ENCODE measurements at places on chromosomes 11 and 22.

DNA sequence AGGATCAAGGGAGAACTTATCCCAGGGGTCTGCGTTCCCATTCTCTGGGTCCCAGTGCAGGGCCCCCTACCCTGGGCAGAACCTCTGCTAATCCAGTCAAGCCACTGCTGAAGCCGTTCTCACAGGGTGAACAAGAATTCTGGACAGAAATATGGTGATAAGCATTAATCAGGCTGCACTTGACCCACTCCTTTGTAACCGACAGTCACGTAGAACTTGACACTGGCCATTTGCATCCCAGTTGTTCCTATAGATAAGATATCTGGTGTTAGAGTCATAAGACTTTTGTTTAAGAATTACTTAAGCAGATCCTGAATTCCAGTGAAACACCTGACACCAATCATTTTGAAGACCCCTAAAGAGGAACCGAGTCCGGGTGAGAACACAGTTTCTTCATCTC lies 107.5 kb upstream of the THY1 start:
- DNase-seq, result no peak

DNA sequence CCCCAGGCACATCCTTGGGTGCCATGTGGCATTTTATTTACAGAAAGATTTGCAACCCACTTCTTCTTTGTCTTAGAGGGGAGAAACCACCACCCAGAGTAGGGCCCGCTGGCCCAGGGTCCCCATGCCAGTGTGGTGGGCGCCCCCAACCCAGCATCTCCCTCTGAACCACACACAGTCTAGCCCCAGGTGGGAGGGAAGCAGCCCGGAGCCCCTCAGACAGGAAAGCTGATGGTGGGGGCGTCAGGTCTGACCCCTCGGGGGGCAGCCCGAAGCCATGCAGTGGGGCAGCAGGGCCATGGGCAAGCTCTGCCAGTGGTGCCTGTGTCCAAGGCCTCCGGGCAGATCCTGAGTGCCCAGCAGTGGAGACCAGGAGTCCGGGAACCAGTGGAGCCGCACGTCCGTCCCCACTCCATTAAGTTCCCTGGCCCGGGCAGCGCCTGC lies 11.7 kb downstream of the TRPM5 start:
- no peak for DNase-seq

DNA sequence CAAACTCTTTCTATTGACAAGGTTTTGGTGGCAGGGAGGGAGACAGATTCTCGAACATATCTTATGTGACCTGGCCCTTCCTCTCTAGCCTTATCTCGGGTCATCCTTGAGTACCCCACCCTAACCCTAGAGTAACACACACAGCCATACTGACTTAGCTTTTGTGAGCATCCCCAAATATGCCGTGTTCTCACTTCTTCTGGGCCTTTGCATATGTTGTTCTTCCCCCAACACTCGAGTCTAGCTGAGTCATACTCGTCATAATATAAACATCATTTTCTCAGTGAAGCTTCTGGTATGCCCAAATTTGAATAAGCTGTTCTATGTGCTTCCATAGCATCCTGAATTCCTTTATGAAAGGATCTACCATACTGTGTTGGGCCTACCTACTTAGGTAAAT lies 8.0 kb downstream of the TTC17 start:
- no peak for DNase-seq

GRCh38 chr11:75558939-75559843 lies 2.9 kb upstream of the SERPINH1 start:
- no peak for DNase-seq

GRCh38 chr11:13962562-13963168 lies at the start of gene SPON1:
SPON1 (plus strand) TSS chr11:13962723; CDS start chr11:13962905, 182 bp downstream.
- peak; percentile 31 for DNase-seq

DNA sequence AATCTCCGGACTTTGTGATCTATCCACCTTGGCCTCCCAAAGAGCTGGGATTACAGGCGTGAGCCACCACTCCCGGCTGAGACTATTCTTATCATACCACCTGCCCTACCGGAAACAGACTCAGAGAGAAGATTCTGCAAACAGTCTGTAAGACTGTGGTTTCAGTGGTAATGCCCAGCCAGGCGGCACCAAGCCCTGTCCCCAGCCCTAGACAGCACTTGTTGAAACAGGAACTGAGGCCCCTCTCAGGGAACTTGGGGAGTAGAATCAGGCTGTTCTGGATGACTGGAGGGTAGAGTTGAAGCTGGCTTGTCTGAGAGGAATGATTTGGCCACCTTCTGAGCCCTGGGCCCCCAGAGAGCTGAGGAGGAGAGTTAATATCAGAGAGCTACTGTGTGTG lies 1.3 kb upstream of the INSC start:
- no peak for DNase-seq

DNA sequence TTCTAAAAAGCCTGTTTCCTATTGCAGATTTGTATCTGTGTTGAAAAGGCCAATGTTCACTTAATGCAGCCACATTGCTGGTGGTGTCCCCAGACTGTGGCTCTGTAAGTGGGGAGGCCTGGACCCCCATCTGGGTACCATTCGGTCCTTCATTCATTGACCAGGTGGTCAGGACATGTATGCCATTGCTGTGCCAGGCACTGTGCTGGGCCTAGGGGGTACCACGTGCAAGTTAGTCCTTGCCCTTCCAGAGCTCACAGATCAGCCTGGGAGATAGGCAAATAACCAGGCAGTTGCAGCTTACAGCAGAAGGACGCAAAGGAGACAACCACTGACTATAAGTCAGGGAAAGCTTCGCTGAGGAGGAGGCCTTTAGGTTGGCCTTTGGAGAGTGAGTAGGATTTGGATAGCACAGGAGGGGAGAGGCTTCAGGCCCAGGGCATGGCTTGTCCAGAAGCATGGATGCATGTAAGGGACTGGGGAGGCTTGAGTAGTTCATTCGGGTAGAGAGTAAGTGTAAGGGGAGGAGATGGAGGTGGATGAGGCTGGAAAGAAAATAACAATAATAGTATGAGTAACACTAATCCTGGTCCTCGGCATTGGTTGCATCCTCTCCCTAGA lies 5.0 kb downstream of the PRDM11 start:
- DNase-seq, result no peak

DNA sequence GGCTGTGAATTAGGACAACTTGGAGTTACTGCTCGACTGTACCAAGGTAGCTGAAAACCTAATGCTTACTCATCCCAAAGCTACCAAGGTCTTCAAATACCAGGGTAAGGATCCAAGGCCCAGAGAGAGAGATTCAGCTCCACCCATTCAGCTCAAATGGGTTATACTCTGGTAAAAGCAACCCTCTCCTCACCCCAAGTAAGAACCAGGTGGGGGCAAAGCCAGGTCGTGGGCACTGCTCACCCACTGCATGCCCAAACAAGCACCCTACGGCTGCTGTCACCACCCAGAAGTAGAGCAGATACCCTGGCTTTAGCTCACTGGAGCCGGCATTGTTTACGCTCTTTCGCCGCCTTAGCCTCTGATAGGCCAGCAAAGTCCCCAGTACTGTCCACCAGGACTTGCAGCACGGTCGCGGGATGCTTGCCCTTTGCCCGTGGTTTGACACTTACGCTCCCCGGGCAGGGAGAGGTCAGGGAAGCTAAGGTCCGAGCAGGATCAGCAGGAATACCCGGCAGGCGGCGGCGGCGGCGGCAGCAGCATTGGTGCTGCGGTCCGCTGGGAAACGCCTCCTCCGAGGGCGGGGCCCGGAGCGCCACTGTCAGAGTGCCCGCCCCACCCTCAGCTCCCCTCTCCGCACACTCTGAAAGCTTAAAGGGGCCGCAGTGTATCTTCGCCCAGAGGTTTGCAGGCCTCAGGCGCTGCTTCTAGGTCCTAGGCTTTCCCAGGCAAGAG lies 19.6 kb downstream of the CKAP5 start:
- peak; percentile 58 for DNase-seq

- DNase-seq, result no peak
These were observed 1.6 kb upstream of the CEP295 start for GRCh38 chr11:93659841-93660240.

Measured in stimulated activated CD8-positive, alpha-beta memory T cell treated with anti-CD3 and anti-CD28 coated beads, Interleukin-12 subunit alpha, Interleukin-12 subunit beta, amount 100 ng/mL, for 4 hours (primary cell).